ENCODE measurements at places on chromosomes 4 and X.

- DNase-seq: peak; percentile 95
These were observed 5.7 kb upstream of the IL13RA2 start for GRCh38 chrX:115023139-115023538.

- DNase-seq: no peak
These were observed 744.5 kb upstream of the FAM241A start for GRCh38 chr4:111400741-111401140.

DNA sequence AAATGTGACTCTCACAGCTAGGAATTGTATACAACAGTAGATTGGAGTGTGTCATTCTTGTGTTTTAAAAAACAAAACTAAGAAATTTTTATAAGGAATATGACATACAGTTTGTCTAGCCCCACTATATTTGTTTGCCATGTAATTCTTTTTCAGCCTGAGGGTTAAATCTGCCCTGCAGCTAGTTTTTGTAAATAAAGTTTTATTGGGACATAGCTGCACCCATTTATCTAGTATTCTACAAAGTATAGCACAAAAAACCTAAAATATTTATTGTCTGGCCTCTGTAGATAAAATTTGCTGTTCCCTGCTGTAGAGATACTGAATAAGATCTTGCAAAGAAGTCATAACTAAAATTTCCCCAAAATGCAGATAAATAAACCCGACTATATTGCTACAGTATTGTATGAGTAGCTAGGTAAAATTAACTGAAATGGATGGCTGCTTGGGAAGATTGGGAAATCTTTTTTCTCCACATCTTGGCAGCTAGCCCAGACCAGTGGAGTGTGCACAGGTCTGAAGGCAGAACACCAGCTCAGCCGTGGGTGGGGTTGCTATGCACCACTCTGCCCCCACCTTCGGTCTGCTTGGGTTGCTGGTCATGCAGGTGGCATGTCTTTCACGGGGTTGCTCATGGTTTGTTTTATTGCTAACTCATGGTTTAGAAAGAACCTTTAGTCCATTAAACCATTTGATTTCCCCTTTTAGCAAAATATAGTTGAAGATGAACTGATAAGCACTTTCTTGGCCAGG lies 127.9 kb downstream of the KLHL8 start:
- peak; percentile 71 for DNase-seq

DNA sequence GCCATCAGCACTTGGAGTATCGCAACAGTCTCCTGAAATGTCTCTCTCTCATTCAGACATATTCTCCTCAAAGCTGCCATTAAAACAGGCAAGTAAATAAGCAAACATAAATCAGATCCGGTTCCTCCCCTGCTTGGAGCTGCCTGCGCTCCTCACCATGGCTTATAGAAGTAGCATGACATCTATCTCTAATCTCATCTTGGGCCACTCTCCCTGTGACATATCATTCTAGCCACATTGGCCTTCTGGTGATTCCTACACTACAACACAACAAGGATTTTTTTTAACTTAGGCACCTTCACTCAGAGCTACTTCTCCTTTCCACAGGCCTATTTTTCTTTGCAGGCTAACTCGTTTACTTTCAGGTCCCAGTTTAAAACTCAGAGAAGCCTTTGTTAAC lies 387.9 kb downstream of the ARHGAP24 start:
- no peak for DNase-seq

- no peak for DNase-seq
These were observed 44.0 kb upstream of the LDB2 start for GRCh38 chr4:16942491-16942890.

DNA sequence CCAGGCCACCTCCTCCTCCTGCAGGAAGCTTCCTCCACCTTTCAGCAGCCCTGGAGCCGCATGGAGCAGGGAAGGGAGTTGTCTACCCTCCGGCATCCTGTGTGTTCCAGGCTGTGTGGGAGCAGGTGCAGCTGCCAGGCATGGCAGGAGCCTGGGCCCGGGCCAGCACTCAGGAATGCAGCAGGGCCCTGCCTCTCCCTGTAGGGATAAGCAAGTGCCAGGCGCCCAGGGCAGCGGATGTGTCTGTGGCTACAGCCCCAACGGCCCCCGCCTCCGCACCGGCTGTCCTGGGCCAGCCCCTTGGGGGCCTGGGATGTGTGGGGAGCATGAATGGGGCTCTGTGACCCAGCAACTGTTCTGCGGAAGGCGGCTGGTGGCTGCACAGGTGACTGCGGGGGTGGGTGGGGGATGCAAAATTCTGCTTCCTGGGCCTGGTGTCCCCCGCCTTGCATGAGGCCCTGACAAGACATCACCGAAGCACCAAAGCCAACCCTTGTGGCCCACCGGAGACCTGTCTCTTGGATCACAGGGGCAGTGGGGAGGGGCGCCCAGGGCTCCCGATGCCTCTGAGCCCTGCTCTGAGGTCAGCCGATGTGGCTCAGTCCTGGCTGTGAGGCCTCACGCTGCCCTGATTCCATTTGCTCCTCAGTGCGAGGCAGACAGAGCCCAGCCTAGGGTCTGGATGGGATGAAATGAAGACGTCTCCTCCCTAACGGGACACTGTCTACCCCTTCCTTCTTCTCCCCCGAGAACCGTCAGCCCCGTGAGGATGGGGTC lies 1.4 kb upstream of the DOK7 start:
- DNase-seq: no peak

- no peak for DNase-seq
These were observed 46.8 kb downstream of the WDR44 start for GRCh38 chrX:118392716-118393115.

- no peak for DNase-seq
These were observed 245.8 kb upstream of the DIAPH2 start for GRCh38 chrX:96438803-96439202.

DNA sequence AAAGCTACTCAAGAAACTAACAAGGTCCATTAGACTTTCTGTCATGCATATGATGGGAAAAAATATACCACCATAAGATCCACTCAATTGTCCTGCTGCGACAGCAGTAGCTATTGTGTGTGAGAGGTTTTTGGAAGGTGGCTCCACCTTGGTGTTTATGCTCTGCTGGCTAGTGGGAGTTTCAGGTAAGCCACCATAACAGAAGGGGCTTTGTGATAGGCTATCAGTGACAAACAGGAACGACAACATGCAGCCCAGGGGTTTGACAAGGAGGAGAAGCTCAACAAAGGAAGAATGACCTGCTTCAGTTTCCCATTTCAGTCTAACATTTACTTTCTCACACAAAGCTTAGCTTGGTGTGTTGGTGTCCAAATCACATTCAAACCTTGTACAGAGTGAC lies 182.6 kb downstream of the ATOH1 start:
- no peak for DNase-seq

DNA sequence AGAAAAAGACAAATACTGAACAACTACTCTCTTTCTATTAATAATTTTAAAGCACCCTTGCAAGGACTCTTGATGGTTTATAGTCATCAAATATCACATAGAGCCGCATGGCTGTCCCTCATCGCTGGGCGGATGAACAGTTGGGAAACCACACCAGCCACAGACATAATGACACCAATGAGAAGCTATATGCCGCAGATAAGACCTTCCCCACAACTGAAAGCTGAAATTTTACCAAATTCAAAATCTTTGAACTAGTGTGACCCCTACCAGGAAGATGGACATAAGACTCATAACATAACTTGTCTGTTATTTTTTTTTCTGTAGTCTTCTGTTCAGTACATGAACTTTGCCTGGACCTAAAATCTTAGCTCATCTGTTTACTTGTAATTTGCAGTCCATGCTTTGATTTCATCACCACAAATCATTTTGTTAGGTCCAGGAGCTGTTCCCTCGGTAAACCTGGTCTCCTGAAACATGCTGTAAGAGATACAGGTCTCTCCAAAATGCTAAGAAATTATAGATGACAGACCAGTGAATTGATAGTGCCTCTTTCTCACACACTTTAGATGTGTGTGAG lies 157.3 kb upstream of the RAPGEF2 start:
- no peak for DNase-seq

GRCh38 chrX:13697455-13697854 lies 8.5 kb downstream of the RAB9A start:
- no peak for DNase-seq

- no peak for DNase-seq
These were observed 161.0 kb downstream of the CPE start for GRCh38 chr4:165539801-165540200.

DNA sequence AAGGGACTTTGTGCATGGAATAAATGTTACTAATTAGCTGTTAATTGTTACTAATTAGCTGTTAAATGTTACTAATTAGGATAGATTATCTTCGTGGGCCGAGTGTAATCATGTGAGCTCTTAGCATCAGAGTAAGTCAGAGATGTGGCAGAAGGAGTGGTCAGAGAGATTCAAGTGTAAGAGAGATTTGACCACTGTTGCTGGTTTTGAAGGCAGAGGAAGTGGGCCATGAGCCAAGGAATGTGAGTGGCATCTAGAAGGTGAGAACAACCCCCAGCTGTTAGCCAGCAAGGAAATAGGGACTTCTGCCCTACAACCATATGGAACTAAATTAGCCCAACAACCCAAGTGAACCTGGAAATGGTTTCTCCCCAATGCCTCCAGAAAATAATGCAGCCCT lies 28.2 kb downstream of the ODAPH start:
- peak; percentile 5 for DNase-seq

- peak; percentile 68 for DNase-seq
These were observed 103.8 kb upstream of the QRFPR start for GRCh38 chr4:121484633-121485032.

- DNase-seq: no peak
These were observed 84.8 kb upstream of the BMP2K start for GRCh38 chr4:78691334-78691754.

- DNase-seq: no peak
These were observed 935.6 kb downstream of the PDHA2 start for GRCh38 chr4:96775501-96775900.

- DNase-seq: no peak
These were observed 35.4 kb upstream of the DHRSX start for GRCh38 chrX:2536141-2536540.

DNA sequence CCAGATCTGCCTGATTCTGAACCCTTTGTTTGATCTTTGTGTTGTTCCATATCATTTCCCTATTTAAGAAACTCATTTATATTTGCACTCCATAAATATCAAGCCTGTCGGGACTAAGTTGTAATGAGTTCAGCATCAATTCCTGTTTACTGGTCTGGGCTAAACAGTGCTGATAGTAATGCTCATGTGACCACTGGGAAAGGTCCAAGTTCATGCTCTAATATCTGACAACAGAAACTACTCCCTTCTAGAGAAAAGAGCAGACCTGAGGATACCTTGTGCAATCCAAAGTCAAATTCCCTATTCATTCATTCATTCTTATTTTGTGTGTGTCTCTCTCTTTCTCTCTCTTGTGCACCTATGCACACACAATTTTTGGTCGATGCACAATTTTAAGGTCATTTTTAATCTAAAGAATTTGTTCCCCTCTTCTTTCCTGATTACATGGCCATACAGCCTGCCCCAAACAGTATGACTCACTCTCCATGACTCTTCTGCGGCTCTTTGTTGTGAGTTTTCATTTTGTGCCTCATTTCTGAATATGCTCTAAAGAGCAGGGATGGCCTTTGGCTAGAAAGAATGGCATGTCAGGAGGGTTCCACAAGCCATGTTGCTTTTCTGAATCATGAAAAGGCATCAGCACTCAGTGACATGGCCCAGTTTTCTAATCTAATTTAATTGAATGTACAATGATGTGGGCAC lies 664.3 kb downstream of the RPA4 start:
- DNase-seq: peak; percentile 34

DNA sequence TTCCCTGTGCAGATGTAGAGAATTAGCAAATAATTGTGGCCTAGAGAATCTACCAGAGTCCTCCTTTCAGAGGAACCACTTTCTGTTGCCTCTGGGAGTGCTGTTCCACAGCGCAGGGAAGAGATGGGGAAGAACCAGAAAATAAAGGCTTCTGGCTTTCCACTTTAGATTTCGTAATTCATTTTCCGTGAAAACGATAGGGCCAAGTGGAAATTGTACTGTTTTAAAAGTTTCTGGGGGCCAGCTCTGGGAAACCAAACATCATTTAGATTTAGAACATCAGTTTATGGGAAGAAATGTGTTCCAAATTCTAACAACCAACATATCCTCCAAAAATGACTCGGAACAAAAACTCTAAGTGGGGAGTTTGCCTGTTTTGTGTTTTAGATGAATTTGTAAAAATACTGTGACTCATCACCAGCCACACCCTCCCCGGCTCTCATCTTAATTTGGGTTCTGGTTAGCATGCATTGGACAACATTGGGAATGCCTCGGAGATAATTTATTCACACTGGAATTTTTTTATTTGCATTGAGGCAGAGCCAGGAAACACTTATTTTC lies 65.2 kb upstream of the LNX1 start:
- DNase-seq: no peak

DNA sequence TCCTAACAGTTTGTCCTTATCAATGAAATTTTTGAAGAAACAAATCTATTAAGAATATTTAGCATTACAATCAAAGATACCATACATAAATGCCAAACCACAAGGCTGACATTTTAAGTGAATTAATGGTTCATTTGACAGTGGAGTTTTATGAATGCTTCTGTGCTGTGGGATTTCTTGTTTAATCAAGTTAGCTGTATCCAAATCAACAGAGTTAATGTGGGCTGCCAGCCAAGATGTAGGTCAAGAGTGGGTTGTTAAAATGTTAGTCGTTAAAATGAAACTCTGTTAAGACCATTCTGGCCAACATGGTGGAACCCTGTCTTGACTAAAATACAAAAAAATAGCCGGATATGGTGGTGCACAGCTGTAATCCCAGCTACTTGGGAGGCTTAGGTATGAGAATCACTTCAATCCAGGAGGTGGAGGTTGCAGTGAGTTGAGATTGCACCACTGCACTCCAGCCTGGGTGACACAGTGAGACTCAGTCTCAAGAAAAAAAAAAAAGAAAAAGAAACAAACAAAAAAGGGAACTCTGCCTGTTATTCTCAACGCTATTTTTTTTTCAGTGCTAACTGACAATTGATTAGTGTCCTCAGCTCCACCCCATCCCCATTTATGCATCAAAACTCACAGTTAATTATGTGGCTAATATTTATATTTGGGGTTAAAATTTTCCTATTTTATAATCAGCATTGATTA lies 20.2 kb downstream of the GPAT3 start:
- no peak for DNase-seq

- no peak for DNase-seq
These were observed 1.4 kb upstream of the VEGFC start for GRCh38 chr4:176794151-176794550.

GRCh38 chr4:55444827-55445226 lies 49.1 kb downstream of the TMEM165 start:
- DNase-seq: no peak

GRCh38 chrX:15269618-15270521 lies at the start of gene ASB9:
TSS of gene ASB9 (minus strand) at chrX:15270083. CDS start at chrX:15269874, 209 bp downstream.
- peak; percentile 75 for DNase-seq

DNA sequence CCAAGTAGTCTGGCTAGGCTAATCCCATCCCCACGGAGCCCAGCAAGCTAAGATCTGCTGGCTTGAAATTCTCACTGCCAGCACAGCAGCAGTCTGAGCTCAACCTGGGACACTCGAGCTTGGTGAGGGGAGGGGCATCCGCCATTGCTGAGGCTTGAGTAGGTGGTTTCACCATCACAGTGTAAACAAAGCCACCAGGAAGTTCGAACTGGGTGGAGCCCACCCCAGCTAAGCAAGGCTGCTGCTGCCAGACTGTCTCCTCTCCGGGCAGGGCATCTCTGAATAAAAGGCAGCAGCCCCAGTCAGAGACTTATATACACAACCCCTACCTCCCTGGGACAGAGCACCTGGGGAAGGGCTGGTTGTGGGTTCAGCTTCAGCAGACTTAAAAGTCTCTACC lies 639.6 kb downstream of the IQCM start:
- DNase-seq: no peak

- no peak for DNase-seq
These were observed 26.1 kb upstream of the SORCS2 start for GRCh38 chr4:7166237-7166636.
